Fibroblast of skin of back (primary cell): ENCODE measurements at places on chromosomes 4 and X.
A peak's percentile ranks its signal among the peaks of the same experiment; 100 is the strongest.

- DNase-seq = peak; percentile 85
Observed at GRCh38 chrX:48917139-48918001, 1.5 kb downstream of the PIM2 start.

DNA sequence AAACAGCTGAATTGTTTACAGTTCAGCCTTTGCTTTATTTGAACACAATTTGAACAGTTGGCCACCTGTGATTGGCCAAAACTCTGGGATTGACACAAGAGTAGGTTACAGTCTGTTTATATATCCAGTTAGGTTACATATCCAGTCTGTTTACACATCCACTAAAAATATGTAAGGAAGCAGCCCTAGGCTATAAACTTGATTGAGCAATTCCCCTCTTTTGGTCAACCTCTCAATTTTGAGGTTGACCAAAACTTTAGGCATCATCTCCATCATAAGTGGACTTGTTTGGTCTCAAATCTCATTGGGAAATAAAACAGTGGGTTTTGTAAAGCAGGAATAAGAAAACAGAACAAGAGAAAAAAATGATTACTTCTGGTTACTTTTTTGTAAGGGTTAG is 190.8 kb downstream of the SPATA18 start:
- DNase-seq = no peak

DNA sequence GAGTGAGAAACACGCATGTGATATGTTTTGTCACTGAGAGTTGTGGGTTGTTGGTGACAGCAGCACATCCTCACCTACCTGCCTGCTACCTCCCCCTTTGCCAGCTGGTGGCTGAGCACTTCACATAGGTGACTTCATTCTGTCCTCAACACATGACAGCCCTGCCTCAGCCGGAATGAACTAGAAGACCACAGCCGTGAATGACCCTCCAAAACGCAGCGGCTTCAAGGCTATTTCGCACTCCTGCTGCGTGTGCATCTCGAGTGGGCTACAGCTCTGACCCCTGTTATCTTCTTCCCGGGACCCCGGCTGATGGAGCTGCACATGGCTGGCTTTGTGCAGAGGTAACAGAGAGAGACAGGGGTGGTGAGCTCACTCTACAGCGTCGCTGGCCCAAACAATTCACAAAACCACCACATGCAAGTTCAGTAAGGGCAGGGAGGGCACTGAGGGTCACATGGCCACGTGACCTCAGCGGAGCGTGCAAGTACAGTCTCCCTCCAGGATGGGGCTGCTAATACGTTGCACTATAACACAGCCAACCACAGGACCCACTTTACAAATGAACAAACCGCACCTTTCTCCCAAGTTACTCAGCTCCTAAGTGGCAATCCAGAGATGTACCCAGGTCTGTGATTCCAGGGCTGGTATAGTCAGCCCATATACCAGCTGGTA is 6.3 kb upstream of the PPP2R2C start:
- DNase-seq = no peak

GRCh38 chr4:123624959-123625358 is 228.4 kb downstream of the SPRY1 start:
- DNase-seq = no peak

DNA sequence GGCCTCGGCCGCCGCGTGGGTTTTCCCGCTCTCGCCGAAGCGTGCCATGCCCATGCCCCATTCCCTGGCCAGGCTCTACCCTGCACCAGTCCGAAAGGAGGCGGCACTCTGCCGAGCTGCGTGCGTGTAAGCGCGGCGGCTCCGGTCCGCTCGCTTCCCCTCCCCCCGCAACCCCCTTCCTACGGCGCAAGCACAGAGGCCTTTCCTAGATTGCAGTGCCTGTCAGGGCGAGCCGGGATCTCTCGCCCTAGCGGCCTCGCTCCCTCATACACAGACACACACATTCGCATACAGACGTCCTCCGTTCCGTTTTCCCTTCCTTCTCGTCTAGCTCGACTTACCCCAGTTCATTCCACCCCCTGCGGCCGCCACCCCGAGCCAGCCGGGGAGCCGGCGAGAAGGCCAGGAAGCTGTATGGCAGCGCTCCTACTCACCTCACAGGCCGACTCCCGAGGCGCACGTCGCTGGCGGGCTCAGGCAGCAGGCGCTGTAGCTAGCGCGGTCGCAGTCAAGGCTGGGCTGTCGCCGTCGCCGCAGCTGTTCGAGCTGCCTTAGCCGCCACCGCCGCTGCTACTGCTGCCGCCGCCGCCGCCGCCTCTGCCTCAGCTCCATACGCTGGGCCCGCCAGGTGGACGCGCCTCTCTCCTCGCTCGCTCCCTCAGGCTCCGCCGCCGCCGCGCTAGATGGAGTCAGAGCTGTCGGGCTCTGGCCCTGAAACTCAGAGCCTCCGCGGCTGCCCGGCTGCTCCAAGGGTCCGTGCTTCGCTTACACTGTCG is 615 bp downstream of the NEXMIF start:
- peak; percentile 13 for DNase-seq

DNA sequence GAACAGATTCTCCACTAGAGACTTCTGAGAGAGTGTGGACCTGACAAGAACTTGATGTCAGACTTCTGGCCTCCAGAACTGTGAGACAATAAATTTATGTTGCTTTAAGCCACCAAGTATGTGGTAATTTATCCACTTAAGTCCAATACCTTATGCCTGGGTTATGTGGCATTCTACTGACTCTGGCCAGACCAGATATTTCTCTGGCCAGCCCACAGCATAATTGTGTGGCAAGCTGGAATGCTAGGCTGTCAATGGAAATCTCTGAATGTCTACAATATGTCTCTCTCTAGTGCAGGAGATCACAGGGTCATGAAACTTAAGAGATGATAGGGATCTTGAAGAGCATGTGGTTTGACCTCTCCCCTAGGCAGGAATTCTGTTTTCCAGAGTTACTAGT is 251.0 kb downstream of the ZNF674 start:
- DNase-seq = peak; percentile 13
